MM.1S (cell line): ENCODE measurements at places on chromosomes 7 and 10.

- peak; percentile 33 for DNase-seq
These were observed 4.8 kb downstream of the RAMP3 start for GRCh38 chr7:45162311-45162845.

DNA sequence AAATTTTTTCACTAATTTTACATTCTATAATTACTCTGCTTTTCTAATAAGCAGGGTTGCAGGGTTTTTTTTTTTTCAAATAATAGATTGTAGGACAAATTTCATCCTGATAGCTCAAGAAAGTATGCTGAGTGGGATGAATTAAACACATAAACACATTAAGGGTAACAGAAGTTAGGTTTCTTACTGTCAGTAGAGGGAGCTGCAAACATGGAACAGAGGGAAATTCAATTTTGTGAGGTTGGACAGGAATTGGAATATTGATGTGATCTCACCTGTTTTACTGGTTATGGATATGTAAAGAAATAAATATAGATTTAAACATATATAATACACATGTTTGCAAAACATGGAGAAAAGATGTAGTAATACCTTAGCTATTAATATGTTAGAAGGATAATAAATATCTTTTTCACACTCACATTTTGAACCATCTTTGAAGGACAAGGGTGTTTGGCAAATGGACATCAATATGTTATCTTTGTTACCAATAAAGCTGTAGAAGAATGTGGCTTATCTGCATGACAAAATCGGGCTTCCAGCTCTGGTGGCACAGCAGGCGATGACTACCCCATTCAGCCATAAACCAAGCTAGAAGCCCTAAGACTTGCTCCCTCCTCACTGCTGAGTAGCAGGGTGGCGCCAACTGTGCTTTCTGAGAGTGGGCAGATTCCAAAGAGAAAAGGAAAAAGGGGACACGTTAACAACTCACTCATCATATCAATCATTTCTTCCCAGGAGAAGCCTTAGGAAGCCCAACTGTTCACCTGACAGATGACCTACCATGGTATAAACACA, 1257.4 kb downstream of the GATA3 start:
- no peak for DNase-seq

DNA sequence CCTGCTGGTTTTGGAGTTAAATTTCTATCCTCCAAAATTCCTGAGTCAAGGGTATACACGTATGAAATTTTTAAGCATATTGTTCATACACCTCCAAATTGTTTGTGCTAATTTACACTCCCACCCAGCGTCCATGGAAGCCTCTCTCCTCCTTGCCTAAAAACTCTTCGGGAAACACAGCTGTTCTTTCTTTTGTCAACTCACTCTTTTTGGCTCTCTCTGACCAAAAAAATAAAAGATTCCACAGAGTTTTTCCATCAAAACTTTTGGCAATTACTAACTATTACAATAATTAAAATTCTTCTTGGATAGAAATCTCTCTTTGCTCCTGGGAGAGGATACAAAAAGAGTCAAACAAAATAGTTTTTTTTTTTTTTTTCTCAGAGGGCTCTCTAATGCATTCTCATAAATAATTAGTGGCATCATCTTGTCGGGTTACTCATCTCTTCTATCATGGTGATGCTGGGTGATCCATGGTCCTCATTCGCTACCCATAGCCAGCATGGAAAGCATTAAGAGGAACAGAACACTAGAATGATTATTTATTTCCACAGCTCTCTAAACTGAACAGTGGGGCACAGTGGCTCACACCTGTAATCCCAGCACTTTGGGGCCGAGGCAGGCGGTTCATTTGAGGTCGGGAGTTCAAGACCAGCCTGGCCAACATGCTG, 310.7 kb downstream of the SFMBT2 start:
- DNase-seq: no peak

GRCh38 chr7:124480036-124480820, 285.4 kb downstream of the GPR37 start:
- DNase-seq: no peak

- DNase-seq: no peak
These were observed 1.5 kb downstream of the PON1 start for GRCh38 chr7:95322854-95323253.

GRCh38 chr10:60388709-60389301, 870 bp downstream of the ANK3 start:
- DNase-seq: no peak
